ENCODE measurements at places on chromosomes 5 and 9.
A peak's percentile ranks its signal among the peaks of the same experiment; 100 is the strongest.

DNA sequence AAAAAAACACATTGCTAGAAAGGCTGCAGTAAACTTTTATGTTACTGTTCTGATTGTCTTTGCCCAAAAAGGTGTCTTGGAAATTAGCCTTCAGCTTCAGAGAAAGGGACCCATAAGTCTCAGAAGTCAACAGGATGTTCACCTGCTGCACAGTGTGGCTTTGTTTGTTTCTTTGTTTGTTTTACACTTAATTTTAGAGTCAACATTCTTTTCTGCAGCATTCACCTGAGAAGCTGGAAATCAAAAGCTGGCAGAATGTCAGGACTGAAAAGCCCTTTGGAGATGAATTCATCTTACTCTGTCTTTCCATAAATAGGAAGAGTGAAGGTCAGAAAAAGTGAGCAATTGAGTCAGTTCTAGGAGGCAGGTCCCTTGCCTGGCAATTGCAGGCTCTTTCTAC is 170.0 kb downstream of the PAPPA start:
- DNase-seq, result no peak

- no peak for DNase-seq
Measured at GRCh38 chr9:115884846-115885245, 268.7 kb upstream of the PAPPA start.

DNA sequence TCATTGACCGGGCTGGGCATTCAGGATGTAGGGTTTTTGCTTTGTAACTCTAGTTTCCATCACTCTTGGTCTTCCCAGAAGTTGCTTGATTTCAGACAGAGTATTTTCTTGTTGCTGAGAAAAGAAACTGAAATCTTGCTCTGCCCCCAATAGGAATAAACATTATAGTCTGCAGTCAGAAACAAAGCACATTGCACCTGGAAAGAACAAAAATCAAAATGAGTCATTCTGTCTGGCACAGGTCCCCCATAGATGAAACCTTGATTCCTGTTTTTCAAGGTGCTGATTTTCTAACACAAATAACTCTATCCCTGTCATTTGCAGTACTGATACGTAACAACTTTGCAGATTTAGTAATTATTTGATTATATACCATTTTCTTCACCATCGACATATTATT is 232.1 kb downstream of the FBXO4 start:
- DNase-seq, result no peak

DNA sequence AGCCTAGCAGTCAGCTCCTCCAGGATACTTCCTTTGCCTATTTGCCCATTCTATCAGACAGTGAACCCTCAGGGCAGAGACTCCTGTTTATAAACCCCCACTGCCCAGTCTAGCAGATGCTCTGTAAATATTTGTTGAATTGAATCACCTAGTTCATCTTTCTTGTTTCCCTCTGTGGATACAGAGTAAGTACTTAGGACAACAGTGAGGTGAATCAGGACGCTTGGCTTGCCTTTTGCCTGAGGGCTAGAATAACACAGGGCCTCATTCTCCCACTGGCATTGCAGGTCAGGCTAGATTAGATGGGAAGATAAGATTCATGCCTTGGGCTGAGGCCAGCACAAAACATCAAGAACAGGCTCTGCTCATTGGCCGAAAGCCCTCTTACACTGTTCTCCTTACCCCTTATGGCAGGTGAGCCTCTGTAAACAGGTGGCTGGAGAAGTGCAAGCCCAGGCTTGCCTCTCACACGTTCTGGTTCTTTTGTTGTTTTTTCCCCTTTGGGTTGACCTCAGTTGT is 22.2 kb downstream of the TNFSF8 start:
- DNase-seq, result no peak

DNA sequence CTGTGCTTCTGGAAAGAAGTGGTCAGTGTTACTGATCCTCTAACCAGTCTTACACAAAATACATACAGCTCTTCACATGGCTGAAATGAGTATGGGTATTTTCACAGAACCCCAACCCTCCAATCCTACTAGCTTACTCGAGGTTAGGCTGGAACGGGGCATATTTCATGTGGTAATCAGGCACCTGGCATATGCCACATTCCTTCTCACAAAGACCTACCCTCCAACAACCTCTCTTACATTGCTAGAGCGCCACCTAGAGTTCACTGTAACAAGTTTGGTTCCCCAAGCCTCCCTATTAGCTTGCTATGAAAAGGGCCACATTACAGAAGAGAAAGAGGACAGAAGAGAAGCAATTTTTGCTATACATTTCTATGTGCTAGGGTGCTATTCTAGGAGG is 597.3 kb downstream of the PRELID2 start:
- peak; percentile 98 for DNase-seq

DNA sequence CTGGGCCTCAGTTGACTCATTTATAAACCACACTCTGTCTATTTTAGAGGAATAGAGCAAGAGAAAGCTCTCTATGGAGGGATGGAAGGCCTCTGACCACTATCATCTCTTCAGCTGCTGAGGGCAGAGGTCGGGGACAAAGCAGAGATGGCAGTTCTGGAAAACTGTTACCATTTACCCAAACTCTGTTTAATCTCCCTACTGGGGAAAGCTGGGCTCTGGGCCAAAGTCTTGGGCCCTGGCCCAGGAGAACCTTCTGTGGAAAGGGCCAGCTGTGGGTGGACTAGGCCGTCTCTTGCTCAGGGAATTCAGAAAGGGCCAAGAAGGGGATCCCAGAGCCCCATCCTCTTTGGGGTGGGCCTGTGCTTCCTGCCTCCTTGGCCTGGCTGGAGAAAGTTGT is 100.0 kb downstream of the PSD2 start:
- no peak for DNase-seq

DNA sequence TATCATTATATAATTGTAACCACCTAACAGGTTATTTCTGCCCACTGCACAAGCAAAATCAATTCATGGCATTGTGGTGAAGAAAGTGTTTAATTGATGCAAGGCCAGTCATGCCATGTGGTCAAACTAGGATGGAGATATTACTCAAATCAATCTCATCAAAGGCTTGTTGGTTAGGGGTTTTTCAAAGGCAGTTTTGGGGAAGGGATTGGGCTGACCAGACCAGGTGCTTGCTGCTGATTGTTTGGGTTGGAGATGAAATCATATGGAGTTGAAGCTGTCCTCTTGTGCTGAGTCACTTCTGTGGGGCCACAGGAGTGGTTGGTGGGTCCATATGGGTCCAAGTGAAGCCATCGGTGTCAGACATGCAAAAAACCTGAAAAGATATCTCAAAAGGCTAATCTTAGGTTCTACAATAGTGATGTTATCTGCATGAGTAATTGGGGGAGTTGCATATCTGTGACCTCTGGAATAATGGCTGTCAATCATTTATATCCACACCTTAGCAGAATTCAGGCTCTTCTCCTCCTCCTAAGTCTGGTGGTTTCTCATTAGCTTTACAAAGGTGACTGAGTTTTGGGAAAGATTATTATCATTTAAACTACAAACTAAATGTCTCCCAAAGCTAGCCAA is 44.9 kb downstream of the HMGCS1 start:
- no peak for DNase-seq

DNA sequence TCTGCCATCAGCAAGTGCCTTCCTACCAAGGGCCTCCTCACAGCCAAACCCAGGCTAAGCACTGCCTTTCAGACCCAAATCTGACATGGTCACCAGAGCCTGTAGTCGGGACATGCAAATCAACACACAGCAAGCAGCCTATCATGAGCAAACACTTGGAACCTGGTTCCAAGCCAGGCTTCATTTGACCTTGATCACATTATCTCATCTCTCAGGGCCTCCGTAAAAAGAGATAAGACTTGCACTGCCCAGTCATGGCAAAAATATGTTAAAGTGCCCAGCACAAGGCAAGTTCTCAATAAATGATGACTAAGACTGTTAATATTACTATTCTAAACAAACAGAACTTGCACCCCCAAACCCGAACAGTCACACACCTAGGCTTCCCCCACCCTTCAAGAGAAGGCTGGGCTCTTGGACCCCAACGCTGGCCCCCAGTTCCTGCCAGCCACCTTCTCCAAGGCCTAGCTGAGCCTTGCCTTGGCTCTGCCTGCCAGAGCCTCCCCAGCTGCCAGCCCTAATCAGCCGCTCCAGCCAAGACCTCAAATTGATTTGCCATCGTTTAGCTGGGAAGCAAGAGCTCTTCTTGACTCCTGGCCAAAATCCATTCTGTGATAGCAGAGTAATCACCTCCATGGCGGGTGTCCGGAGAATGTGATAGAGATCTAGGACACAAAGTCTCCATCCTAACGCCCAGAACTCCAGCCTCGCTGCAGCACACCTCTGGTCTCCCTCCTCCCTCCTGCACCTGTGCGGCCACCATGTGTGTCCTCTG is 18.7 kb downstream of the CPLX2 start:
- DNase-seq, result no peak

GRCh38 chr5:94173100-94173499 is 431.7 kb upstream of the POU5F2 start:
- no peak for DNase-seq

DNA sequence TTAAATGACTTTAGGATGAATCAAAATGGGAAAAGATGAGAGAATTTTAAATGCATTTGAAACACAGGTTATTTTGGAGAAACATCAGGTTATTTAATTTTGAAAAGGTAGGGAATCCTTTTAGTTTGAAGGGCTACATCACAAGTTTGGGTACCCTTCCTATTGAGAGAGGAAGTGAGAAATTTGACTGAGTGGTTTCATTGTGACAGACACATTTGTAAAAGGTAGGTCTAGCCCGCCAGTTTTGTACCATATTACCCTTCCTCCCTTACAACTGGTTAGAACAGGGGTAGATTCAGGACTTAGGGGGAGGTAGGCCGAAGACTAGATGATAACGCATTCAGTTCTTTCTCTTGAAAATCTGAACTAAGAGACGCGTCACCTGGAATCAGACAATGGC is 464.2 kb downstream of the EBF1 start:
- DNase-seq, result no peak

GRCh38 chr9:134966270-134966669 is 48.6 kb upstream of the FCN1 start:
- DNase-seq, result no peak

DNA sequence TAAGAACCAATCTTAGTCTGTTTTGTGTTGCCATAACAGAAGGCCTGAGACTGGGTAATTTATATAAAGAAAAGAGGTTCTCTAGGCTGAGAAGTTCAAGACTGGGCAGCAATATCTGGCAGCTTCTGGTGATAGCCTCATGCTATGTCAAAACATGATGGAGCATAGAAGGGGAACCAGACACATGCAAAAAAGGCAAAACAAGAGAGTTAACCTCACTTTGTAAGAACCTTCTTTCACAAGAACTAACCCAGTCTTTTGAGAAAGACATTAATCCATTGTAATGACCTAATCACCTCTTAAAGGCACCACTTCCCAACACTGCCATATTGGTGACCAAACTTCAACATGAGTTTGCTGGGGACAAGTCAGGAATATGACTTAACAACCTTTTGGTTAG is 37.3 kb downstream of the FSD1L start:
- DNase-seq, result no peak

DNA sequence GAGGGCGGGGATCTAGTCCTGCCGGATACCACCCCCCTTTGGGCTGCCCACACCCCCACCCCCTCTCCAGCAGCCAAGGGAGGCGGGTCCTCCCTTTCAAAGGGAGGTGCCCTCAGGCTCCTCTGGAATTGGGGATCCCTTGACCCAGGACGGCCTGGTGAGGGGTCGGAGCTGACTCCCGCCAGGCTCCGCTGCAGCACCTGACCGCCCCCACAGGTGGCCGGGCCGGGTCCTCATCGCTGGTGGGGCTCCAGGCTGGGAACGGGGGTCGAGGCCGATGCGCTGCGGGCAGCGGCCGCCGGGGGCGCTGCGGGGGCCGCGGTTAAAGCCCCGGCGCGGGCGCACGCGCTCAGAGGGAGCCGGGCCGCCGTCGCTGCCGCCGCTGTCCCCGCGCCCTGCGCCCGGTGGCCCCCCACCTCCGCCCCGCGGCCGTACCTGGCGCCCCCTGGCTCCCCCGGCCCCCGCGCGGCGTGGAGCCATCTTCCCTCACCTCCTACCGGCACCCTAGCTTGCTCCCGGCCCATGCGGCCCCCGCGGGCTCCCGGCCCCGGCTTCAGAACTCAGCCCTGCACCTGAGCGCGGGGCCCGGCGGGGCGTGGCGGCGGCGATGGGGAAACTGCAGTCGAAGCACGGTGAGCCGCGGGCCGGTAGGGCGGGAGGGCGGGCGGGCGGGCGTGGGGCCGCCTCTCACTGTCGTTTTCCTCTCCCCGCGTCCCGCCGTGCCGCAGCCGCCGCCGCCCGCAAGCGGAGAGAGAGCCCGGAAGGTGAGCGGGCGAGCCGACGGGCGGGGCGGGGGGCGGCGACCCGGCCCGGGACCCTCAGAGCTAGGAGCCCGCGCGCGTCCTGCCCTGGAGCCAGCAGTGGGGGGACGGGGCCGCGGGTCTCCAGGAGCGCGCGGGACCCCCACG is at the start of gene NKD2:
Gene NKD2, plus strand, starts transcription at position 352 of the 908 bp plus-strand sequence. Its CDS starts 256 bp downstream, at position 608.
- peak; percentile 69 for DNase-seq

- DNase-seq, result no peak
Measured at GRCh38 chr5:59786334-59786805, 107.2 kb downstream of the PDE4D start.

DNA sequence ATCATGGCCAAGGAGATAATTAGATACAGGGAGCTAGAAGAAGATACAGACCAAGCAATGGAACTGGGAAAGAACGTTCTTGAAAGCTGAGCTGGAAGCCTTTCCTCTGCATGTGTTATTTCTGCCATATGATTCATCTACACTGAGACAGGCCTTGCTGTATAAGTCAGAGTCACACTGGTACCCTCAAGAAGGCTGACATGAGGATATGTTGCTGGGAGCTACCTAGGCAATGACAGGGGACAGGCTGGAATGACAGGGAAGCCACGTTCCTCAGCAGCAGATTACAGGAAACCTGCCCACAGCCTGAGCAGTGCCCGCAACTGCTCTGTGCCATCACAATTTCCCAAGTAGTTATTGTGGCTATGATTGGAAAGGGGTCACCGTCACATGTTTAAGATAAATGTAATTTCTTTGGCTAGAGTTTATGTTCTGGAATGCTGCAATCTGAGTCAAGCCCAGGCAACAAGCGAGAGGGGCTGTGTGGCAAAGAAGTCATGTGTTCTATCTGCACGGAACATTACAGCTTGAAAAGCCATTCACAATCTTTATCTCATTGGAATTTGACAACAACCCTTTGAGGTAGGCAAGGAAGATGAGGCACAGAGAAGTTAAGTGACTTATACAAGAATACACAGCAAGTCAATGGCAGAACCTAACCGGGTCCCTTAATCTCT is 108.2 kb downstream of the TTLL11 start:
- no peak for DNase-seq

GRCh38 chr9:99107421-99107820 is 2.5 kb downstream of the TGFBR1 start:
- DNase-seq, result no peak

- no peak for DNase-seq
Measured at GRCh38 chr5:83285661-83286398, 185.7 kb upstream of the VCAN start.

Data from GM23338 (cell line).